PC-9 (cell line): ENCODE measurements at places on chromosomes 2 and 18. TPM values are rescaled to one million over a fixed set of nuclear protein-coding genes. Genes with fewer than 3 reads are reported as not detected.
A peak's percentile ranks its signal among the peaks of the same experiment; 100 is the strongest.

Gene TXNL1
- 33.1 and 54.5 TPM in 2 replicates for total RNA-seq

DNA sequence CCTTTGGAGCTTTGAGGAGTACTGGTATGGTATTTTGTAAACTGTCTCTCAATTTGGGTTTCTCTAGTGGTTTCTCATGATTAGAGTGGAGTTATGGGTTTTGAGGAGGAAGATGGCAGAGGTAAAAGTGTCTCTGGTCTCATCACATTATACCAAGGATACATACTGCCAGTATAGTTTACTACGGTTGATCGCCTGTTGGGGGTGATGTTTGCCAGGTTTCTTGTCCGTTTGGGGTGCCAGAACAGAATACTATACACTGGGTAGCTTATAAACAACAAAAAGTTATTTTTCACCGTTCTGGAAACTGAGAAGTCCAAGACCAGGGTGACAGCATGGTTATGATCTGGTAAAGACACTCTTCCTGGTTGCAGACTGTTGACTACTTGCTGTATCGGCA, 293.7 kb downstream of the NYAP2 start:
- DNase-seq: no peak
- H3K27me3 ChIP-seq: no peaks in the 10 kb centered on the region
- H3K36me3 ChIP-seq: no peaks in the 10 kb centered on the region
- H3K4me3 ChIP-seq: no peak overlapping the region

DNA sequence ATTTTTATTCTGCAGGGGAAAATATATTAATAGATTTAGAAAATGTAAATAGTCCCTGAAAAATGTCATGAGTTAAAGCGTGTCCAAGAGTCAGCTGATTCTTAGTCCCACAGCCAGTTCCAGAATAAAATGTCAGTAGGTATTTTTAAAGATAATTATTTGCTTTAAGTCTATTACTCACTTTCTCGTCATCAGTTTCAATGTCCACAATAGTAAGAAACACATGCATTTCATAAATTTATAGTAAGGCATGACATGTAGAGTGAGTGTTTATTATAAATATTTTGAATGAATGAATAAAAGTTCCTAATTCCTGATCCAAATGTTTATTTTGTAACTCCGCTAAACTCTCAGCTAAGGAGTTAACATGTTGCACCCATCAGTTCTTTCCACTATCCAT, 1044.0 kb upstream of the PIK3C3 start:
- DNase-seq: no peak
- no peak overlapping the region for H3K27ac ChIP-seq
- H3K4me1 ChIP-seq: no peaks in the 10 kb centered on the region
- no peaks in the 10 kb centered on the region for H3K36me3 ChIP-seq
- no peaks in the 10 kb centered on the region for H3K27me3 ChIP-seq
- no peak overlapping the region for H3K4me3 ChIP-seq

Gene ELOA2
- not detected in 2 replicates for total RNA-seq

DNA sequence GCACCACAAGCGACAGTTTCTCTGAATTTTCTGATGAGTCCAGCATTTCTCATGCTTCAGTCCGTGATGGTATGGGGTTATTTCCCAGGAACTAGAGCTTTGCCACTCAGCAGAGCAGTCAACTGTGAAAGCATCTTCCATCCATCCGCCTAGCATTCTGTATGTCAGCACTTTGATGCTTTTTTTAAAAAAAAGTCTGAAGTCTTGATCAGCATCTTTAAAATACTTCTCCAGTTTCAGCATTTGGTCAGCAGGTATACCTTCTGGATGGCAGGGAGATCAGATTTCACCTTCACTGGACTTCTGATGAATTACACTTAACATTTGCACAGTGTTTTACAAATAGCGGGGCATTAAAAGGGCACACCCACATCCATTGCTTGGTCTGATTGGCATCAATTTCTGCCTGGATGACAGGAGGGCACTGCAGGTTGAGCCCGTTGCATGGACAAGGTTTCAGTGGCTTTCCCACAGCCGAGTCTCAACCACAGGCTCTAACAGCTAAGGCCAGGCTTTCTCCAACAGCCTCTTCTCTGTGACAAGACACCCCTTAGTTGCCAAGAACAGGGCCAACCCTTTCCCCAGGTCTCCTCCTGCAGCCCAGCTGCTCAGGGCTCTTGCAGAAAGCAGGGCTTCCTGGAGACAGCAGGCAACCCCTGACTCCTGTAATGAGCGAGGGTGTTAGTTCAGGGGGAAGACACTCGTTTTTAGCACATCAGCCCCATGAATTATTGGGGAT, 54.0 kb downstream of the EMILIN2 start:
- no peaks in the 10 kb centered on the region for H3K36me3 ChIP-seq
- DNase-seq: no peak
- H3K4me1 ChIP-seq: no peaks in the 10 kb centered on the region

DNA sequence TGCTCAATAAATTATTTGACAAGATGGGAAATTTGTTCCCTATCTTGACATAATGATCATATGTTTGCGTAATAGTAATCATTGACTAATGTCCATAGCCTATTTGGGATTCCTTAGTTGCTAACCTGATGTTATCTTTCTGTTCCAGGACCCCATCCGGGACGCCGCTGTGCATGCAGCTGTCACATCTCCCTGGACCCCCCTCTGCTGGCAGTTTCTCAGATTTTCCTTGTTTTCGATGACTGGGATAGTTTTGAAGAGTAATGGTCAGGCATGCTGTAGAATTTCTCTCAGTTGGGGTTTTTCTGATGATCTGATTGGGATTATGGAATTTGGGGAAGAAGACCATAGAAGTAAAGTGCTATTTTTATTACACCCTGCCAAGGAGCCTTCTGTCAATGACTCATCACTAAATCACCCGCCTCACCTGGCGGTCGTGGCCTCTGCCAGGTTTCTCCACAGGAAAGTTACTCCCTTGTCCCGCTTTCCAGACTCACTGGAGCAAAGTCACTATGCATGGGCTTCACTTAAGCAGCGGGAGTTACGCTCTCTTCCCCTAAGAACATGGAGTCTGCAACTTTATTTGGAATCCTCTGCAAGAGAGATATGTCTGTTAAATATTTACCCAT, 19.9 kb upstream of the TMEM18 start:
- no peak overlapping the region for H3K4me3 ChIP-seq
- H3K4me1 ChIP-seq: peaks cover 5% of the 10 kb centered on the region; the same call in 1 of the 2 replicates
- H3K27ac ChIP-seq: no peak overlapping the region
- peak; percentile 17 for DNase-seq
- no peaks in the 10 kb centered on the region for H3K36me3 ChIP-seq

GRCh38 chr18:28588884-28589549, 412.1 kb upstream of the CDH2 start:
- no peak for DNase-seq
- H3K27me3 ChIP-seq: no peaks in the 10 kb centered on the region
- no peaks in the 10 kb centered on the region for H3K36me3 ChIP-seq
- no peaks in the 10 kb centered on the region for H3K4me1 ChIP-seq

Gene NMUR1
- total RNA-seq: not detected in 2 replicates

GRCh38 chr2:22999951-23000350, 385.0 kb upstream of the KLHL29 start:
- no peaks in the 10 kb centered on the region for H3K27me3 ChIP-seq
- H3K4me1 ChIP-seq: no peaks in the 10 kb centered on the region
- no peaks in the 10 kb centered on the region for H3K36me3 ChIP-seq
- no peak overlapping the region for H3K27ac ChIP-seq
- no peak for DNase-seq

Gene TMEM237
- 21.6 and 24.5 TPM in 2 replicates for total RNA-seq

GRCh38 chr18:37304012-37304680, 261.5 kb downstream of the CELF4 start:
- H3K27me3 ChIP-seq: no peaks in the 10 kb centered on the region
- no peak overlapping the region for H3K4me3 ChIP-seq
- H3K36me3 ChIP-seq: no peaks in the 10 kb centered on the region
- peaks cover 6% of the 10 kb centered on the region; the same call in 1 of the 2 replicates for H3K4me1 ChIP-seq
- DNase-seq: no peak

Gene GREB1
- 0.20 and 0.37 TPM in 2 replicates for total RNA-seq

DNA sequence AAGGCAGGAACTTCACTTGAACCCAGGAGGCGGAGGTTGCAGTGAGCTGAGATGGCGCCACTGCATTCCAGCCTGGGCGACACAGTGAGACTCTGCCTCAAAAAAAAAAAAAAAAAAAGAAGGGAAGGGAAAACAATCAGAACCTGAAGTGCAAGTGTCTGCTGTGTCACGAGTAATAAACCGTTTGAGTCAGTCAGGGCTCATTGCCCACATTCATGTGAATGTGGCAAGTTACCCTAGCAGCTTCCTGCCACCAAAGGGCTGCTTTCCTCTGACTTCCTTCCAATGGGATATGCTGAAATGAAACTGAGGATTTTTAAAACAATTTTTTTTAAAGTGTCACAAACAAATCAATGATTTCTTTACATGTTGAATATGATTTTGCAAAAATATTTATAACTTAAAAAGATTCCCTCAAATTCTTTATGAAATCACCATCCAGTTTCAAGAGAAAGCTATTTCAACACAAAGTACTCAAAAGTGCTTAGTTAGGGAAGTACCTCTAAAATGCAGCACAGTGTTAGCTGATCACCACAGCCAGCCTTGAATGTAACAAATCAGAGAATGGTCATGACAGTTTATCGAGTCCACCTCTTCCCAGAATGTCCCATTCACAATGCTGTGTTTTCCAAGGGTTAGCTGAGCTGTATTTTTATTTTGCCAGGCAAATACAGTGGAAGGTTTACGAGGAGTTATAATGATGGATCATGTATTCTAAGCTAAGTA, 36.4 kb downstream of the WDSUB1 start:
- no peaks in the 10 kb centered on the region for H3K36me3 ChIP-seq
- no peak overlapping the region for H3K4me3 ChIP-seq
- H3K27ac ChIP-seq: peak overlapping the region; percentile 47; the same call in 1 of the 2 replicates
- H3K27me3 ChIP-seq: no peaks in the 10 kb centered on the region
- 0 out of 2 replicates have a peak, but pooled peaks cover 9% of the 10 kb centered on the region for H3K4me1 ChIP-seq

- DNase-seq: no peak
- H3K36me3 ChIP-seq: no peaks in the 10 kb centered on the region
- no peaks in the 10 kb centered on the region for H3K4me1 ChIP-seq
- H3K4me3 ChIP-seq: no peak overlapping the region
Measured at GRCh38 chr2:81542119-81542518, 1237.6 kb upstream of the LRRTM1 start.

DNA sequence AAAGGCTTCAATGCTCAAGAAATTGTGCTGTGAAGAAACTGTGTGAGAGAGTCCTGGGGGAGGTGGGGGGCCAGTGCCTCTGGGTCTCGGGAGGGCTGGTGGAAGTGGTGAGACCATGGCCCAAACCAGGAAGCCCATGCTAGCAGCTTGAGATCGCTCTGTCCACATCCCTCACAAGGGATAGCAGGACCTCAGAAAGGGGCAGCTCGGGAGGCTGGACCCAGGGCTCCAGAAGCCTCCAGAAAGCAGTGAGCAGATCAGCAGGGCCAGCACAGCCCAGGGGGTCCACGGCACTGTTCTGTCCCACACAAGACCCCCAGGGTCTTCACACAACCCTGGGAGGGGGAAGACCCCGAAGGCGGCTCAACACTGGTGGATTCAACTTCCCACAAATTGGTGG, 24.1 kb downstream of the ST8SIA5 start:
- H3K27ac ChIP-seq: no peak overlapping the region
- peaks cover 23% of the 10 kb centered on the region for H3K27me3 ChIP-seq
- H3K4me3 ChIP-seq: no peak overlapping the region
- DNase-seq: no peak
- no peaks in the 10 kb centered on the region for H3K4me1 ChIP-seq
- no peaks in the 10 kb centered on the region for H3K36me3 ChIP-seq

Gene ESPNL
- 1.1 and 2.2 TPM in 2 replicates for total RNA-seq

- no peaks in the 10 kb centered on the region for H3K36me3 ChIP-seq
- no peaks in the 10 kb centered on the region for H3K27me3 ChIP-seq
- H3K4me3 ChIP-seq: no peak overlapping the region
- no peak for DNase-seq
- H3K27ac ChIP-seq: no peak overlapping the region
Measured at GRCh38 chr2:169193618-169194017, 124.3 kb downstream of the DHRS9 start.

- H3K27ac ChIP-seq: peak overlapping the region; percentile 97
- no peaks in the 10 kb centered on the region for H3K36me3 ChIP-seq
- peak overlapping the region; percentile 43; the same call in 1 of the 2 replicates for H3K4me3 ChIP-seq
- H3K27me3 ChIP-seq: no peaks in the 10 kb centered on the region
- peak; percentile 97 for DNase-seq
Measured at GRCh38 chr18:11857177-11857887, 6.1 kb downstream of the CHMP1B start.

Gene ANKRD62
- total RNA-seq: 0.20 TPM in 1 of 2 replicates, not detected in the other

DNA sequence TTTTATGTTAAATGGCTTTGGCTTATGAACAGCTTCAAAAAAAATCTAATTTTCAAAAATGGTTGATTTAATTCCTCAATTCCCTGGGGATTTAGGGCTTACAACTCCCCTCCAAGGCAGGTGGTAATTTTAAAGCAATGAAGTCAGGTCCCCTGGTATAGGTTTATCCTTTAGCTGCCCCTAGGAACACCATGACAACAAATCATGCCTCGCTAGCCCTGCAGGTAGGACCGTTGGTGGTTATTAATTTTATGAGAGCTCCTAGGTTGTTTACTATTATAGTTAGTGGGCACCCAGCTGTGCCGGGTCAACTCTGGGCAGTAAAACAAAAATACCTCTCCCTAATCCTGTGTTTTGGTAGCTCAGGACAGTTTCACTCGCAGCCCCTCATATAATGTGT, 26.2 kb upstream of the MBOAT2 start:
- H3K27me3 ChIP-seq: no peaks in the 10 kb centered on the region
- no peak overlapping the region for H3K27ac ChIP-seq
- H3K36me3 ChIP-seq: no peaks in the 10 kb centered on the region
- peaks cover 7% of the 10 kb centered on the region for H3K4me1 ChIP-seq

GRCh38 chr2:207394812-207395534, 134.8 kb upstream of the CREB1 start:
- peak; percentile 96 for DNase-seq
- H3K36me3 ChIP-seq: no peaks in the 10 kb centered on the region
- H3K27me3 ChIP-seq: no peaks in the 10 kb centered on the region
- peak overlapping the region; percentile 99 for H3K27ac ChIP-seq
- H3K4me1 ChIP-seq: peaks cover 37% of the 10 kb centered on the region
- peak overlapping the region; percentile 40; the same call in 1 of the 2 replicates for H3K4me3 ChIP-seq

GRCh38 chr18:41331661-41332060, 623.4 kb upstream of the PIK3C3 start:
- no peaks in the 10 kb centered on the region for H3K27me3 ChIP-seq
- no peak overlapping the region for H3K27ac ChIP-seq
- no peaks in the 10 kb centered on the region for H3K4me1 ChIP-seq
- H3K4me3 ChIP-seq: no peak overlapping the region
- H3K36me3 ChIP-seq: no peaks in the 10 kb centered on the region
- no peak for DNase-seq

- DNase-seq: no peak
- no peaks in the 10 kb centered on the region for H3K27me3 ChIP-seq
- H3K4me1 ChIP-seq: no peaks in the 10 kb centered on the region
- no peak overlapping the region for H3K4me3 ChIP-seq
- H3K27ac ChIP-seq: no peak overlapping the region
Measured at GRCh38 chr2:79713131-79713785, 200.4 kb downstream of the CTNNA2 start.

- peaks cover 6% of the 10 kb centered on the region; the same call in 1 of the 2 replicates for H3K4me1 ChIP-seq
- H3K36me3 ChIP-seq: no peaks in the 10 kb centered on the region
- no peak overlapping the region for H3K4me3 ChIP-seq
Measured at GRCh38 chr18:48336332-48336731, 72.9 kb downstream of the ZBTB7C start.

GRCh38 chr2:69490486-69490885, 53.3 kb upstream of the NFU1 start:
- no peak overlapping the region for H3K4me3 ChIP-seq
- no peaks in the 10 kb centered on the region for H3K27me3 ChIP-seq
- no peak for DNase-seq
- peaks cover 2% of the 10 kb centered on the region; the same call in 1 of the 2 replicates for H3K36me3 ChIP-seq
- no peaks in the 10 kb centered on the region for H3K4me1 ChIP-seq
- no peak overlapping the region for H3K27ac ChIP-seq
